ENCODE measurements at places on chromosomes 3 and 15.

DNA sequence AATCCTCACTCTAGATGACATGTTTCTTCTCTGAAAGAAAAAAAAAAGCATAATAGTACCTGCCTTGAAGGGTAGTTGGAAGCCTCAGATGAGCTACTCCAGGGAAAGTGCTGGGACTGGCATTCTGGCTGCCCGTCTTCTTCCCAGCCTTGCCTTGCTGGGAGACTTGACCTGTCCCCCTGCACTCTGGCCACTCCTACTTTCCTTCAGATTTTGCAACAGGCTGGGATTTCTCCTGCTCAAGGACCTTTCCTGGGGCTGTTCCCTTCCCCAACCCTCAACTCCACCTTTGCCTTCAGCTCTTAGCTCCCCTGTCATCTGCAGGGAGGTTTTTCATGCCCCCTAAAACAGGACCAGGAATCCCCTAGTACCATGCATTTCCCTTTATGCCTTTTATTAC lies 609.9 kb upstream of the CFAP20DC start:
- no peak for DNase-seq

DNA sequence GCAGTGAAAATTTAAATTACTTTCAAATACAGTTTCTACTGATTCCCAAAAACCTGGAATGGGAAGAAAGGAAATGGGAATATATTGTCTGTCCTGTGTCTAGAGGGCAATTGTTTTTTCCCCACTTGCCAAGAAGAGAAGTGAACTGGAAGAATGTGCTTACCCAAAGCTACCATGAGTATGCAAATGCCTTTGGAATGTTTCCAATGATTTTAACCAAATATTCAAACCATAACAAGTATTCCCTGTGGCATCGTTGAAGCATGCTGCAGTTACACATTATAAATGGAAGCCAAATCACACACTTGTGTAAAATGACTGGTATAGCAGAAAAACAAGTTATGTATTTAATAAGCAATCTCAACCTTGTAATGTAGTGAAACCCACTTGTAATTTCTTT lies 368.2 kb downstream of the GBE1 start:
- DNase-seq = no peak

- no peak for DNase-seq
Measured at GRCh38 chr15:44159492-44159891, 35.6 kb downstream of the FRMD5 start.

GRCh38 chr3:122974764-122975162 lies 52.8 kb downstream of the SEMA5B start:
- no peak for DNase-seq

DNA sequence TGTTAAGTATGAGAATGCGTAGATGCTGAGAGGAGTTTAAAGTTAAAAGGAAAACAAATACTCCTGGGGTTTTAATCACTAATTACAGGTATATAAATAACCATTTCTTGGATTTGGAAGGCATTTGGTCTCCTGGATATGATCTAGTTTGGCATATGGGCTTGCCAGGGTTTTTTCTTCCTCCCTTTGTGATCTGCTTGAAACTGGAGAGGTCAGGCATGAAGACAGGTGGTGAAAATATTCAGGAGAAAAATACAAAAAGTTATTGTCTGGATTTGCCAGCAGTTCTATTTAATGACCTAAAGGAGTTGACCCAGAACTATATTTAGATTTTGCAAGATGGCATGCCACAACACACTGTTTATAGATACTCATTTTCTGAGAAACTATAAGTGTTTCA lies 136.3 kb downstream of the DIPK2A start:
- DNase-seq = no peak

GRCh38 chr3:40366203-40367162 lies 20.5 kb upstream of the ENTPD3 start:
- DNase-seq = no peak

DNA sequence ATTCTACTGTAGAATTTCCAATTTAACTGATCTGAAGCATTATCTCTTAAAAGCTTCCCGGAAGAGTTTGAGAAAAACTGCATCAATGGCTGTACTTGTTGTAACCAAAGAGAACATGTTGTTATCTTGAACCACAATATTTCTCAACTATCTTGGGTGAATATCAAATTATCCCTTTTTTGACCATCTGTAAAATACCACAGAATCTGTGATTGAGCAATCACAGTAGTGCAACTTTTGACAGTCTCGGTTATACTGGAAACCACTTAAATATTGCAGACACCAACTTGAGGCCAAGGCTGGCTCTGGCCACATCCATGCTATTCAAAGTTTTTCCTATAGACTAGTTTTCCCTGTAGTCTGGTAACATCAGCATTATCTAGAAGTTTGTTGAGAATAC lies 842.8 kb upstream of the EPHA6 start:
- no peak for DNase-seq

DNA sequence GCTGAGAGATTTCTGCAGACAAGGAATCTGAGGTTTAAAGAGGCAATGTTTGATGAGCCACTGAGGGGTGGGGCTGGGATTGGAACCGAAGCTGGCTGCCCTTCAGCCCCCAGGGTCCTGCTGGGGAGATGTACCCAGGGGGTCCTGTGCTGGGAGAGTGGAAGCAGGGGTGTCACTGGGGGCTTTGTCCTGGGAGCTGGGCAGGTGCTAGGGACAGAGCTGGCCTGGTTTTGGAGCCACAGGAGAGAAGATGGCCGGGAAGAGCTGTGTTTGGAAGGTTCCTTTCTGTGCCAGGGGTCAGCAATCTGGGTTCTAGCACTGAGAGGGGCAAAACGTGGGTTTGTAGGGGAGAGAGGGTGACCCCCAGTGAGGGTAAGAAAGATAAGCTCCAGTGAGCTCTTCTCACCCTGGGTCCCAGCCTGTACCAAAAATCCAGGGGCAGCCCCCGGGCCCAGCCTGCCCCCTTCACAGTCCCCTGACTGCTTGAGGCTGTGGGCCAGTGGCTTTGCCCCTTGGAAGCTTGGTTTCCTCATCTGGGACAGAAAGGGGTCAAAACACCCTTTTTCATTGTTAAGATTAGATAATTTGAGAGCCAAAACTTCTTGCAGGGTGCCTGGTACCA lies 69.6 kb downstream of the SMAD3 start:
- DNase-seq = no peak

DNA sequence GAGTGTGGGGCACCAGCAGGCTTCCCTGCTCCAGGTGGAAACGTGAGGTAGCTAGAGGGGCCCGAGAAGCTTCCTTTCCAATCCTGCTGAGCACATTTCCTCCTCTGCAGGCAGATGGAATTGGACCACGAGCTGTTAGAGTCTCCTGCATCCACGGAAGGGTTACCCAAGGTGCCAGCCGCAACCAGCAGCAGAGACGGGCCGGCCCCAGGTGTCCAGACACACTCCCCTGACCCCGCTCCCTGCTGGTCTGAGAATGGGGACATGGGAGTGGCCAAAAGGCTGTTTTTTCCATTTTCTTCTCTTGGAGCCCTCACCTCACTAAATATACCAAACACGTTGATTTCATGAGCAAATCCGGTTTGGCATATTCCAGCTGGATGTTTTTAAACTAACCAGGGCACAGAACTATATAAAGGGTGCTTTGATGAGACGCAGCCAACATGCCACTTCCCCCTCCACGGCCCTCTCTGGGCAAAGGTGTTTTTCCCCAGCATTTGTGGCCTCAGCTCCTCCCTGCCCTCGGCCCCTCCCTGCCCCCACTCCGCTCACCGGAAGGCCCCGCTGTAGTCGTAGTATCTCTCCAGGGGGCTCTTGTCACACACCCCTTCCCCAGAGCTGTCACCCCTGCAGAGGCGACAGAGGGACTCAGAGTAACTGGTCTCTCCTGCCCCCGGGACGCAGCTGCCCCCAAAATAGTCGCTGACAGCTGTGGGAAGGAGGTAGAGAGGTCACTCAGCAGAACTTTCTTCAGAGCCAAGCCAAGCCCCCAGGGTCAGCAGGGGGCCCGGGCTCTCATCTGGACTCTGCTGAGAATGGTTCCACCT lies 7.0 kb downstream of the MELTF start:
- DNase-seq = no peak

GRCh38 chr3:184889312-184889904 lies 77.4 kb downstream of the VPS8 start:
- no peak for DNase-seq

DNA sequence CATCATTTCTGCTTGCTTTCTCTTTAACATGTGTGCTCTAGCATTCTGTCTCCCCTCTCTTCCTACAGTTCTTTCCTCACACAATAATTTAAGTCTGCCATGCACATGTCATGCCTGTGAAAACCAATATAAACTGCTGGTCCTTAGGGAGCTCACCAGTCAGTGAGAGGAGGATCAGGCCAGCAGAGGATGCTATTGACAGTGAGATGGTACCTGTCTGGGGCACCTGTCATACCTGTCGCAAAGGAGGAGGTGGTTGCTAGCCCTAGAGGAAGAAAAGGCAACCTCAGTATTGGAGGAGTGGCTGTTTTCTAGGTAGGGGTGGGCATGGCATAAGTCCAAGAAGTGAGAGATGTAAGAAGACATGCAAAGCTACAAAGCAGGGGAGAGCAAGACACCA lies 194.6 kb downstream of the GABRG3 start:
- DNase-seq = peak; percentile 32

DNA sequence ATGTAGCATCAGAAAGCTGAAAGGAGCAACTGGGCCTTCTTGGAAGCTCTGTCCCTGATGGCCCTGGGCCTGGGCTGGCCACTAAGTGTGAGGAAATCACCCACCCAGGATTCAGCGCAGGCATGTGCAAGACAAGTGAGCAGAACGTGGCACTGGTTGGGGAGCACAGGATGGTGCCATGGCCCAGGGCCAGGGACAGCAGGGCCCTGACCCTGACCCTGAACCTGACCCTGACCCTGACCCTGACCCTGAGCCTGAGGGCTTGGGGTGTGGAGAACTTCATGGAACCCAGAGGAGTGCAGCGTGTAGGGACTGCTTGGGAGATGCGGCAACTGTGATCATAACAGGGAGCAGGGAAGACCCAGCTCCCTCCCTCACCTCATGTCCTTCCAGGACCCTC lies 5.9 kb upstream of the ALDH1L1 start:
- no peak for DNase-seq

DNA sequence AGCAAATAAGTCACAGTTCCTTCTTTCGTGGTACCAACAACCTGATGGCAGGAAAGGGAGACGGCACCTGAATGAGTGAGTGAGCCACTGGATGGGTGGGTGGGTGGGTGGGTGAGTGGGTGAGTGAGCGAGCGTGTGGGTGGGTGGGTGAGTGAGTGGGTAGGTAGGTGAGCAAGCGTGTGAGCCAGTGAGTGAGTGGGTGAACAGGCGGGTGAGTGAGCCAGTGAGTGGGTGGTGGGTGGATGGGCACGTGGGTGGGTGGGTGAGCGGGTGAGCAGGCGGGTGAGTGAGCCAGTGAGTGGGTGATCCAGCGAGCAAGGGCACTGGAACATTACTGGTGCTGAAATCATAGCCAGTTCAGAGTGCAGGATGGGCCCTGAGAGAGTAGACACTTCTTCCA lies 152.8 kb downstream of the MEGF11 start:
- no peak for DNase-seq

GRCh38 chr3:69856965-69857705 lies 117.9 kb downstream of the MITF start:
- DNase-seq = no peak

DNA sequence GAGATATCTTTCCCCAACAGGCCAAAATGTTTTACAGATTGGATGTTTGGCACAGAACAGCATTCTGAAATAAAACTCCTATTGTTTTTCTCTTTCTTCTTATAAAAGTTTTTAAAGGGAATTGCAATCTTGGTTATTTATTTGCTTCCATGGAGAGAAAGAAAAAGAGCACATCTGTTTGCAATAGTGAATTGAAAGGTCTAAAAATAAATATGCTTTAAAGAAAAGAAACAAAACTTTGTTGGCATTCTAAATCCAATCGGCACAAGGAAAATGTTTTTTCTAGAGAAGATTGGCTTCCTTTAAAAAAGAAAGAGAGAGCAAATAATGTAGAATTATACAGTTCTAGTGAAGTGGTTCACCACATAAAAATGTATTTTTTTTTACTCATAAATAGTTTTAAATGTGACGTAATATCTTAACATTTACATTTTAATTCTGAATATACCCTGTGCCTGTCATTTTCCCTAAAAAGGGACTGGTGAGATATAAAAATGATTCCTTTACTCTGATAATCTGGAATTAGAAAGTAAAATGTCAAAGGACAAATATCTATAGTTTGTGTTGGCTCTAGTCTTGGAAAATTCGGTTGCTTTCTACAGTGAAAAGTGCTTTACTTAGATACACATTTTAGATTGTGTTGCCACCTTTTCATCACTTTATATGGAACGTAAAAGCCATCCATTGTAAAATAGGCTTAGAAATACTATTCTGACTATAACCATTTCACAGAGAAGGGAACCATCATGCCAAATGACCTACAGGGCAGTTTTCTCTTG lies 257.4 kb upstream of the CBLB start:
- no peak for DNase-seq

- DNase-seq = no peak
Measured at GRCh38 chr15:71820127-71820526, 9.8 kb downstream of the NR2E3 start.

- no peak for DNase-seq
Measured at GRCh38 chr3:9280451-9281219, 31.2 kb upstream of the SRGAP3 start.

DNA sequence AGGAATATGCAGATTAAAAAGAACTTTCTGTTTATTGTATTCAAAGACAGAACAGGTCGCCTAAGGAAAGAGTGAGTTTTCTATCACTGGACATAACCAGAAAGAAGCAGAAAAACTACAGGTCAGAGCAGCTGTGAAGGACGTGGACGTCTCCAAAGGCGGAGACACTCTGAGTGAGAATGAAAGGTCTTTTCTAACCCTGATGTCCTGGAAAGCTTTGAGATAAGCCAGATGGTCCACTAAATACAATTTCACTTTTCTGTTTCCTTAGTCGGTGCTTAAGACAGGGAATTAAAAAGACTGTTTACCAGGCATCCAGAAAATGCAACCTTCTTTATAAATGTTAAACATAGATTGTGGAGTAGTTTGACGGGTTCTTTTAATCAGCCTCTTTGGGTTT lies 360.4 kb downstream of the FGF12 start:
- no peak for DNase-seq

- no peak for DNase-seq
Measured at GRCh38 chr3:143334231-143334630, 214.7 kb downstream of the CHST2 start.

DNA sequence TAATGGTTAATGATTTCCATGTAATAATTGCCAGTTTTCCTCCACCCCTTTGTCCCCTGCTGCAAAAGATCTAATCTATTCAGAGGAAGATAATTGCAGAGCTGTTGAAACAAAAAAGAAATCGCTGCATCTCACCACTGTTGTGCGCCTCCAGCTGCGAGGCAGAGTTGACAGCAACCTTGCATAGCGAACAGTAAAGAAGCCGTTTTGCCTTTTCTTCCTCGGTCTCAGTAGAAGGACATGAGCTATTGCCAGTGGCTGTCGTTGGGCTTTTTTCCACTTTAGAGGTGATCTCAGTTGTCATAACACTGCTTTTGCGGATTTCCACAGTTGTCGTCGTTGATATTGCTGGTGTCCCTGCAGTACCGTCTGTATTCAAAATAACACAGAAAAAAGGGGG lies 314.2 kb downstream of the ZNF385D start:
- no peak for DNase-seq

Measured in NCI-H510A treated with DMSO at 0.1 percent for 48 hours (cell line).